Stimulated activated CD4-positive, alpha-beta T cell treated with anti-CD3 and anti-CD28 coated beads, Interleukin-4, amount 100 ng/mL, for 48 hours (primary cell): ENCODE measurements at places on chromosomes 6 and 20.

- DNase-seq: no peak
Observed at GRCh38 chr6:35436071-35436857, 15.9 kb upstream of the FANCE start.

DNA sequence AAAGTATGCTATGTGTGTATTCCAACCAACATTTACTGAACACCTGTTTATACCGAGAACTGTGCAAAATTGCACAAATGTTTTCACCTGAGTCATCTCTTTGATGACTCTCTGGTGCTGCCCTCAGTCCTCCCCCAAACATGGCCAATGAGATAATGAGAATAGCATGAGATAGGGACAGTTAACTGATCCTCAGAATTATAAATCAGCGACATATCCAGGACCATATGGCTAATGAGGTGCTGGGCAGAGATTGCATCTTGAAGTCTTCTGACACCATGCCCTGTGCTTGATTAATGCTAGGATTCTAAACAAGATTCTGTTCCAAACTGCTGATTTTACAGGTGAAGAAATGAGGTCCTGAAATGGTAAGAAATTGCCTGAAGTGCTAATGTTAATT, 13.0 kb downstream of the CLVS2 start:
- DNase-seq: no peak

DNA sequence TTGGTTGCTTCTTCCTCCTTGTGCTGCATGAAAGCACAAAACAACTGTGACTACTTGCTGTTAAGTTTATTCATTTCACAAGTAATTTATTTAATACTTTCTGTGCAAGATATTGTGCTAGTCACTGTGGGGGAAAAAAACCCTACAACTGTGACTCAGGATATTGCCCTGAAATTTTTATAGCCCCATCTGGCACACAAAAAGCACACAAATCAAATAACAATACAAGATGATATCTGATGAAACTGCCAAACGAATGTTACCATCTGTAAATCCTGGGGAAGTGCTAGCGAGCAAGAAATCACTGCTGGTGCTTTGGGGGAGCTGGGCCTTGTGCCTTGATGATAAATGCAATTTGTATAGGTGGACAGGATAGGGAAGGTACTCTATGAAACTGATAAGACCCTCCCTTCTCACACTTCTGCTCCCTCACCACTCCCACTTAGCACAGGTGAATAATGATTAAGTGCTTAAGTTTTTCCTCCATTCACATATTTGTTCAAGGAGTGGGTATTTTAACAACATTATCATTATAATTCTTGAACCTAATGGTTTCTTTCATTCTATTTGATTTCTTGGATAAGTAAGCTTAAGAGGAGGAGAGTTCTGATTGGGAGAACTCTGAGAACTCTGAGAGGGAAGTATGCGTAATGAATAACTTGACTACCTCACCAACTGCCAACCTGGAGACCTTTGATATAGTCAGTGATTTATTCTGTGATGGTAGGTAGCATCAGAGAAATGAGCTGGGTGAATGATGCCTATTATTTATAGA, 115.3 kb downstream of the RTN4IP1 start:
- no peak for DNase-seq

GRCh38 chr6:63496361-63496804, 75.9 kb upstream of the LOC128125822 start:
- no peak for DNase-seq

DNA sequence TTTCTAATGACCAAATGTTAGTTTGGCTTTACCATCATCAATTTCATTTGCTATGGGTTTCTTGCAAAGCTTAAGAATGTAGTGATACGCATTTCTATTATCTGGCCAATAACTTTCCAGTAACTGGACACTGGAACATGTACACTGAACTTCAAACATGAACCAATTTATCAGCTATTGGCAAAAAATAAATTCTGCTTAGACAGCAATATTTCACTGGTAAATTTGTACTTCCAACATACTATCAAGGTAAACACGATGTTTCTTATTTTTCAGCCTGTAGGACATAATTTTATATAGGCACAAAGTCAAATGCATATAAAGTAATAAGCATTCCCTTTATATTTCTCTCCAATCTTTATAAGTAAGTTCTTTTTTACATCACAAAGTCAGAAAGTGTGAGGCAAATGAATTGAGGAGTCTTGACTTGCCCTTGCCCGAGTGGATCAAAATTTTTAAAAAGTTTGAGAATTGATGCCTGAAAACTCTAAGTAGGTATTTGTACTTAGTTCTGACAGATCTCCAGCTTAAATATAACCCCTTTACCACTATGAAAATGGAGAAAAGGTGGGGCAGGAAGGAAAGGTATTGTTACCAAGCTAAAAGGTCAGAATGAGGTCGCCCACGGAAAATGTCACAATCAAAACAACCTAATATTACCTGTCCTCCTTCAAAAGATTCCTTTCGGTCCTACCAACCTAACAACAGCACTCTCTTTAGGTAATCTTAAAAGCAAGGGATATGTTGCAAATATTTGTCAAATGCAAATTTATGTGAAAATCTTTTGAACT, 41.3 kb downstream of the STK38 start:
- no peak for DNase-seq

GRCh38 chr20:33518071-33518470, 28.2 kb downstream of the CBFA2T2 start:
- no peak for DNase-seq

- DNase-seq: peak; percentile 75
Observed at GRCh38 chr6:31497531-31498476, at the start of gene MICB. MICB (plus strand) TSS chr6:31498145; CDS start chr6:31498194, 49 bp downstream.

DNA sequence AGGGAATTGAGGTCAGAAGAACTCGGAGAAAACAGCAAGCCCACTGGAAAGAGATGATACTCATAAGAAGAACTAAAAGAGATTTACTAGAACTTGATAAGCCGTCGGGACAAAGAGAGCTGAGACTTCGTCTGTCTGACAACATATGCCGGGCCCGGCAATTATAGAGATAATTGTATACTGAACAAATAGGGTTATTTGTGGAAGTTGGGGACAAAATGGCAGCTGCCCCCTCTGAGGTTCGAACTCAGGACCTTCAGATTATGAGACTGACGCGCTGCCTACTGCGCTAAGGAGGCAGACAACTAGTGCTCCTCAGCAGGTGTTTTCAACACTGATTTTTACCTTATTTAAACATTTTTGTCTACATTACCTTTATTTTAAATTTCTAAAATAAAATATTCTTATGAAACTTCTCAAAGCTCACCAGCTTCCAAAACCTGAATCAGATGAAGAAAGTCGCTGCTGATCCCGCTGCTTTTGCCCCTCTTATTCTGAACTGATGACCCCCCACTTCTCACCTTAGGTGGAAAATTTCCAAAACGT, 29.3 kb upstream of the TRIM27 start:
- peak; percentile 48 for DNase-seq

DNA sequence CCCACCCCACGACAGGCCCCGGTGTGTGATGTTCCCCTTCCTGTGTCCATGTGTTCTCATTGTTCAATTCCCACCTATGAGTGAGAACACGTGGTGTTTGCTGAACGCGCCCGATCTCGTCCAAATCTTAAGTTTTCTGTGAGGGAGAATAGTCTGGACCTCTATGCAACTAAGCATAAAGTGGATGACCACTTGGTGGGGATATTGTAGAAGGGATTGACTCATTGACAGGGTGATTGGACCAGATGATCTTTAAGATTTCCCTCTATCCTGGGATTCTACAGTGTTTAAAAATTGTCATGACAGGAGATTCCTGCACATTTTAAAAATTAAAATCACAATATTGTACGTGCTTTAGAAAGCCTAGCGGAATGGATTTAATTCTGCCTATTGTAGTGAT, 141.3 kb downstream of the TRMT11 start:
- DNase-seq: no peak

DNA sequence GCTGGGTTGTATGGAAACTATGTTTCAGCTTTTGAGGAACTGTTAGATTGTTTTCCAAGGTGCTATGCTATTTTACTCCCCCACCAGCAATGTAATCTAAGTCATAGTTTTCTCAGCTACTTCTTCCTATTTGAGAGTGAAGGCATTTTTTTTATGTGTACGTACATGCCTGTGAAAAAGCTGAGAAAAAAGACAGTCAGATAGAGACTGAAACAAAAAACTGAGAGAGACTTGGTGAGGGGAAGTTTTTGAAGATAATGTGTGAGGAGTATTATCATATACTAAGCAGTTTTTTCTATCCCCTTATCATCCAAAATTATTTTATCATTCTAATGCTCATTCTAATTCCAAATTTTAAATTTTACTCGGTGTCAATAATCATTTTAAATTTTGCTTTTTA, 780.0 kb downstream of the BCKDHB start:
- DNase-seq: no peak

DNA sequence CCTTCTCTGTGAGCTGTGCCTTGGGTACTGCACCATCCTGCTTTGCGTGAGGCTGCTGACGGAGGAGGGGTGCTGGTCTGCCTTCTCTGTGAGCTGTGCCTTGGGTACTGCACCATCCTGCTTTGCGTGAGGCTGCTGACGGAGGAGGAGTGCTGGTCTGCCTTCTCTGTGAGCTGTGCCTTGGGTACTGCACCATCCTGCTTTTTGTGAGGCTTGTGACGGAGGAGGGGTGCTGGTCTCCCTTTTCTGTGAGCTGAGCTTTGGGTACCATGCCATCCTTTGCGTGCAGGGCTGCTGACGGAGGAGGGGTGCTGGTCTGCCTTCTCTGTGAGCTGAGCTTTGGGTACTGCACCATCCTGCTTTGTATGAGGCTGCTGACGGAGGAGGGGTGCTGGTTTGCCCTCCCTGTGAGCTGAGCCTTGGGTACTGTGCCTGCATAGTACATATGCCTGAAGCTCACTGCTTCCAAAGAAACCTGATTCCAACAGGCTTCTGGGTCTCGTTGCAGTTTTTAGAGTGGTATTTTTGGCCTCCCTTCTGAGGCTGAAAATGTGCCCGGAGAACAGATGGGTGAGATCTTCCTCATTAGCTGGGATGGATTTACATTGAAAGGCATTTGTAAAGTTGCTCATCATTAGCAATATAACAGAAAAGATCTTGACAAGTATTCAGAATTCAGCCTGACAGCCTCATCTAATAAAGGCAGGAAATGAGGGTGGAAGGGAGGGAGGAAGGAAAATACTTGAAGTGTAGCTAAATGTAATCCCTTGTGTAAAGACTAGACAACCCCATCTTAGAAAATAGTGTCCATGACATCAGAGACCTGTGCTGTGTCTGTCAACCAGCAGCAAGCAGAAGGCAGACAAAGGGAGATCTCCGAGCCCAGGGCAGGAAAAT, 46.8 kb upstream of the UNC93A start:
- no peak for DNase-seq

DNA sequence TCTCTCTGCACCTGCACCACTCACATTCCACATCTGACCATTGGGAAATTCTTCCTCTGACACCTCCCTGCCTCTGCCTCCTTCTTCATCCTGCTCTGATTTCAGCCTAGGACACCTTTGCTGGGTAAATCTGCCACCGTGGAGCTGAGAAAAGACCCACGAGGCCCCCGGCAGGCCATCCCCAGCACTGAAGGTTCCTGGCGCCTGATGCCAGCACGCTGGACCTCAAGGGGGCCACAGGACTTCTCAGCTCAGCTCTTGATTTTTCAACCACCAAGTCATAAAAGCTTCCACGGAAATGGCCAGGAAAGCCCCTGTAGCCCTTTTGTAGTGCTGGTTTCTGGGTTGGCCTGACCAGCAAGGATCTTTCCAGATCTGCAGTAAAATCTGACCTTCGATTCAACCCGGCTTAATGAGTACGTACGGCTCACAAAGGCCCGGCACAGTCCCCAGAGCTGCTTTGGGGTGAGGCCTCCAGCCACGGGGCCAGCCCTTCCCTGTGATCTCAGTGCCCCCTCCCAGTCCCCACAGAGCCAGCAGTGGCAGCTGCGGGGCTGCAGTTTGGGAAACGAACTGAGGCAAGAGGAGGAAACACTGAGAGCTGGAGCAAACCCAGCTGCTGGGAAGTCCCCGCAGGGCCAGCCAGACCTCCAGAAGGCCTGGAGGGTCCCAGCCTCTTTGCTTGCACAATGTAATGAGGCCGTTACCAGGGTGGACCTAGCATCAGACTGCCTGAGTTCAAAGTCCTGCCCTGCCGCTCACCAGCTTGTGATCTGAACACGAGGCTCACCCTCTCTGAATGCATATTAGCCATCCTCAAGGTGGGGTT, 157.5 kb downstream of the BMP7 start:
- no peak for DNase-seq

- no peak for DNase-seq
Observed at GRCh38 chr6:31730631-31731086, 1.6 kb upstream of the DDAH2 start.

- peak; percentile 65 for DNase-seq
Observed at GRCh38 chr6:158649289-158650143, at the start of gene SYTL3. SYTL3 (plus strand) TSS chr6:158650054; CDS start chr6:158663269, 13,215 bp downstream.

DNA sequence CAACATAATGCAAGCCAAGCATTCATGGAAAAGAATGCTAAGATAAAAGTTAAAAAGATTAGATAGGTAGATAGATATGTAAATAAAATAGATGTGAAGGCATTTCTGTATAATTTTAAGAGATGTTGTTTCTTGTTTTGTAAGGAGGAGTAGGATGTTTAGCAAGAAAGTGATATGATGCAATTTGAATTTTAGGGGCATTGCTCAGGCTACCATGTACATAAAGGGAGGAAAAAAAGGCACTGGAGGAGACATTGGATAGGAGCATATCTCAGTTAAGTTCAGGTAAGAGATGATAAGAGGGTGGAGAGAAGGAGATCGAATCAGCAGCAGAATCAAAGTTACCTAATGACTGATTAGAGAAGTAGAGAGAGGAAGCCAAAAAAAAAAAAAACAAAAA, 194.7 kb downstream of the TENT5A start:
- DNase-seq: no peak

GRCh38 chr6:20389066-20389465, 12.6 kb upstream of the E2F3 start:
- DNase-seq: no peak

DNA sequence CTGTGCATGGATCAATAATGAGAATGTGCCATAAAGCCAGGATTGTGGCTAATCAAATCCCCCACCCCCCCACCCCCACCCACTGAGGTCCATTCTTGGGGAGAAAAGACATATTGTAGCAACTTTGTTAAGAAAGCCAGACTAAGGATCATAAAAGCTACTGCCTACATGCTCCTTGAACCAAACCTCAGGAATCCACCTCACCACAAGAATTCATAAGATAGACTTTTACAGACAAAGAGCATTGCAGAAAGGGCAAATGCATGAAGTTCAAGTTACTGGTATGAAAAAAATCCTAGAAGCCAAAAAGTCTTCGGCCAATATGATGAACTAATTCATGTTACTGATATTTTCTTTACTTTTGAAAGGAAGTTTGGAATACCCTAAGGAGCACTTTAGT, 187.9 kb upstream of the ARID1B start:
- DNase-seq: no peak
